ENCODE measurements at places on chromosomes 2 and 18. TPM values are rescaled to one million over a fixed set of nuclear protein-coding genes. Genes with fewer than 3 reads are reported as not detected.

Gene GCA
- 5.7 TPM for total RNA-seq

Gene GALNT1
- 45.6 TPM for total RNA-seq

Gene DNAH7
- 0.97 TPM for total RNA-seq

Gene PTPRN
- 0.36 TPM for total RNA-seq

Gene UCN
- 0.85 TPM for total RNA-seq

Gene AMER3
- total RNA-seq, result not detected

Gene GKN1
- not detected for total RNA-seq

Gene NFU1
- 25.4 TPM for total RNA-seq

Gene RTP5
- not detected for total RNA-seq
